Epithelial cell of prostate (primary cell): ENCODE measurements at places on chromosomes 12 and 14.

- no peak for DNase-seq
Measured at GRCh38 chr12:110337912-110338710, 57.1 kb downstream of the ATP2A2 start.

DNA sequence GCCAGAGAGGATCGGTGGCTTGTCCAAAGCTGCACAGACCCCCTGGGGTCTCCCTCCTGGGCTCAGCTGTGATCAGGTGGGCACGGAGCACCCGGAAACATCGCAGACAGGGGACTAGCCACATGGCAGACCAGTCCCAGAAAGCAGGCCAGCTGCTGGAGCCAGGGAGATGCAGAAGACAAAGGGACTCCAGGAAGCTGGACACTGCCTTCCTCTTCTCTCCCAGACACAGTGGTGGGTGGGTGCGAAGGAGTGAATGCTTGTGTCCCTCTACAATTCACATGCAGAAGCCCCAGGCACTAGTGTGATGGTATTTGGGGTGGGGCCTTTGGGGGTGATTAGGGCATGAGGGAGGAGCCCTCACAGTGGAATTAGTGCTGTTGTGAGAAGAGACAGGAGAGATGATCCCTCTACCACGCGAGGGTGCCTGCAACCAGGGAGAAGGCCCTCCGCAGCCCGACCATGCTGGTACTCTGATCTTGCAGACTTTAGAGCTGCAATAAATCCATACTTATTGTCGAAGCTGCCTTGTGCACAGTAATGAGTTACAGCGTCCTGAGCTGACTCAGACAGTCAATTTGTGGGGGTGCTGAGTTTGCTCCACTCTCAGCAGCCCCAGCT lies 95.2 kb downstream of the CALM1 start:
- no peak for DNase-seq

- DNase-seq, result no peak
Measured at GRCh38 chr12:85644508-85644907, 191.7 kb downstream of the RASSF9 start.

DNA sequence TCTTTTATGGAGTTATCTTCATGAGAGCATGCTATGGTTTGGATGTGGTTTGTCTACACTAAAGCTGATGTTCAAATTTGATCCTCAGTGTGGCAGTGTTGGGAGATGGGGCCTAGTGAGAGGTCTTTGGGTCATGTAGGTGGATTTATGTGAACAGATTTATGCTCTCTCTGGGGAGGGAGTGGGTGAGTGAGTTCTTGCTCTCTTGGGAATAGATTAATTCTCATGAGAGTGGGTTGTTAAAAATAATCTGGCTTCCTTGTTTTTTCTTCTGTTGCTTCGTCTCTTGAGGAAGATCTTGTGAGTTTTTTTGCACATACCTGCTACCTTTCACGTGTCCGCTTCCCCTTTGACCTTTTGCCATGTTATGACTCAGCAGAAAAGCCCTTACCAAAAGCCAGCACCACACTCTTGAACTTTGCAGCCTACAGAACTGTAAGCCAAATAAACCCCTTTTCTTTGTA lies 20.5 kb downstream of the DERA start:
- DNase-seq, result no peak
